ENCODE measurements at places on chromosomes 6 and 20.

GRCh38 chr20:62663145-62664018, 21.1 kb downstream of the SLCO4A1 start:
- no peak for DNase-seq

DNA sequence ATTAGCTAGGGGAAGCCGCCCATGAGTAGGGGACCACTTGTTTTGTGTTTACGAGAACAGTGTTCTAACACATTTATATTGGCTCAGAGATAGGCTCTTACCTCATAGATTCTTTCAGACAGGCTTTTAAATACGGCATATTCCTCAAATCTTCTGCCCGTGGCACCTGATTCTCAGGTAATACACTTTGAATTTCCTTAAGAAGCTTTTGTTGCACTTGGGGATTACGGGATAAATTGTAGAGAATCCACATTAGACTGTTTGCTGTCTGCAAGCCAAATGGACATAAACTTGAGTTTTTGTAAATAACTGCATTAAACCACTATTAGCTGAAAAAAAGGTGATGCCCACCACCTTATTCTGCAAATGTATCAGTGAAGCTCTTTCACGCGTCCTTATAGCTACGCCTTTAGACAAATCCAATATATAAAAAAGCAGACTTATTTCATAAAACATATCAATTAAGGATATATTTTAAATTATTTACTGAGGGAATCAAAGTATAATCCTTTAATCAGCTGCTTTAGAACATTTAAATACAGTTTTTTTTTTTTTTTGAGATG, 14.8 kb downstream of the CYP24A1 start:
- DNase-seq, result no peak

- DNase-seq, result no peak
Observed at GRCh38 chr20:63101781-63102720, 95.3 kb upstream of the BHLHE23 start.

- DNase-seq, result no peak
Observed at GRCh38 chr6:143782481-143782880, 60.7 kb upstream of the LTV1 start.

- DNase-seq, result no peak
Observed at GRCh38 chr6:130364224-130364780, 1.5 kb upstream of the TMEM200A start.

DNA sequence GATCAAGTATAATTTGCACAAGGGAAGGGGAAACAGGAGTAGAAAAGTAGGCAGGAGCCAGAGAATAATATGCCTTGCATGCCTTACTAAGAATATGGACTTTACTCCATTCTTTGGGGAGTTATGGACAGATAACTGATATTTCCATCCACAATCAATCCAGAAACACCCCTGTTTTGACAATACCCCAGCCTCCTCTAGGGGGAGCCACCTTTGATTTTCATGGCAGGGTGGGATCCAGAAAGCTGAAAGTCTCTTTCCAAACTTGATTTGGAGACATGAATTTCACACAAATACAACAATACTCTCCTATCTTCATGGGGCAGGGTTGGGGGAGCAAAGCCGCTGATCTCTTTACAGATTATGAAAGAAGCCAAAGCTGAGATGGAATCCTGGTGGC, 404.1 kb downstream of the FOXA2 start:
- DNase-seq, result no peak

- no peak for DNase-seq
Observed at GRCh38 chr6:159062564-159062945, 17.8 kb upstream of the TAGAP start.

- no peak for DNase-seq
Observed at GRCh38 chr6:15796844-15797243, 134.0 kb upstream of the DTNBP1 start.

- DNase-seq, result no peak
Observed at GRCh38 chr6:37020812-37021211, 15.4 kb downstream of the FGD2 start.

DNA sequence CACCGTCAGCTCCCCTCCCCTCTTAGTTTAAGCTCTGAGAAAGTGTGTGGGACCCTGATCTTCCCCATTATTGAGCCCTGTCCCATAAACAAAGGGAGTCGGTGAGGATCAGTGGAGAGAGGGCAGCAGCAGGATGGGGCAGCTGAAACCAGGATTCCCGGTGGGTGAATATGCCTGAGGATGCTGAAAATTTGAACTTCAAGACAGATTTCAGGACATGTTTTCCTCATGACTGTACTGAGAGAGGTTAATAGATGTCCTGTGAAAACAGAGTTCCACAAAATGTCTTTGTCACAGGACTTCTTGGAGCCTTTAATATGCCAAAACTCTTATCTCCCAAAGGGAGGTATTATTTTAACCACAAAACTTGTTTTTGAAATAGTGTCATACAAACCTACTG, 53.5 kb upstream of the SLC22A16 start:
- no peak for DNase-seq

GRCh38 chr6:70864401-70864800, 92.5 kb downstream of the B3GAT2 start:
- no peak for DNase-seq

DNA sequence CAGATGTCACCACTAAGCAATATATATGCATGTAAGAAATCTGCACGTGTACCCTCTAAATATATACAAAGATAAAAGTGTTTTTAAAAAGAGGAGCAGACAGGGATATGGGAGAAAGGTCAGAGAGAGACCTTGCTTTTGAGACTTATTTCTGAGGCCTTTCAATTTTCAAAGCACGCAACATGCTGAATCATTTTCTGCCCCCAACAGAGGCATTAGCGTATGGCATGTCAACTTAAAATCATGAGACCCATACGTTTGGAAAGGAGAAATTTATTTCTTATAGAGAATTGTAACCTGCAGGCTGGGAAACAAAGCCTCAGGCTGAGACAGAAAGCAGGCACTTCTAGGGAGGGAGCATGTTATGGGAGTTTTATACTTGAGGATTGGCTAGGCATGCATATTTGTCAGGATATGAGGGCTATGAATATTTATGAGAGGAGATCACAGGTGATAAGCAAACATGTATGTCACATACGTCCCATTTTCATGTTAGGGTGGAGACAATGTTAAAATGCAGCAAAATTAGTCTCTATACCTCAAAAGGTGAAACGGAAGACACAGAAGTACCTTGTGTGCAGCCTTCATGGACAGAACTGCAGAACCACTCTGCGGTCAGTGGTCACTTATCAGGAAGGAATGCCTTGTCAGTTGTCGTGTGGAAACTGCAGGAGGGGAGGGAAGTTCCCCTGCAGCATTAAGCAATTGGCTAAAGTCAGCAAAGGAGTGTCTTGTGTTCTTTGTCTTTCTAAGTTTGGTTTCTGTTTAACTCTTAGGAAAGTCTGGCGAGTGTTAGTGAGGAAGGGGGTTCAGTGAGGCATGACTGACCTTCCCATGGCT, 6.3 kb upstream of the GABRR2 start:
- DNase-seq, result no peak

DNA sequence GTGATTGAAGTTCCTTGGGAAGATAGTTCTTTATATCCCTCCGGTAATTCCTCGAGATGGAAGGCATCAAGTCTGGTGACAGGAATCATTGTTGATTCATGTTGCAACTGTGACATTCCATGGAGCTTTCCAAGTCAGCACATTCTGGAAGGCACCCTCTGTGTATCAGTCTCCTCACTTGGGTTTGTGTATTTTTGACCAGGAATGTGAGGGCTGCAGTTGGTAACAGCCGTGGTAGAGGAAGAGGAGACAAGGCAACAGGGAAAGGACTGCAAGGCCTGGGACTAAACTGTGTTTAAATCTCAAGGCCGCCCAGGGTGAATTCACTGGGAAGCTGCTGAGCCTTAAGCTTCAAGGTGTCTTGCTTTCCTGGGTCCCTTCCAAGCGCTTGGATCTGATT, 99.0 kb downstream of the CLIC5 start:
- no peak for DNase-seq

DNA sequence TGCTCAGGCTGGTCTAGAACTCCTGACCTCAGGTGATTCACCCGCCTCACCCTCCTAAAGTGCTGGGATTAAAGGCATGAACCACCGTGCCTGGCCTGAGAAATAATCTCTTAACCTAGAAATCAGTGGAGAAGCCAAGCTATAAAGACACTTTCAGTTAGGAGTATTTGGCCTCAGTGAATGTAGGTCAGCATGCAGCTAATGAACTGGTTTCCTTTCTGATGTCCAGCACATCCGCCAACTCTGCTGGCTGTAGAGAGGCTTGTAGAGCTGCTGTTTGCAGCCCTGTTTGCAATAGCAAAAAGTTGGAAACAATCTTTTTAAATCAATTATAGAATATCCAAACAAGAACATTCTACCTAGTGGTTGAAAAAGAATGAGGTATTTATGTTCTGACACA, 42.4 kb upstream of the ELOVL5 start:
- DNase-seq, result no peak

DNA sequence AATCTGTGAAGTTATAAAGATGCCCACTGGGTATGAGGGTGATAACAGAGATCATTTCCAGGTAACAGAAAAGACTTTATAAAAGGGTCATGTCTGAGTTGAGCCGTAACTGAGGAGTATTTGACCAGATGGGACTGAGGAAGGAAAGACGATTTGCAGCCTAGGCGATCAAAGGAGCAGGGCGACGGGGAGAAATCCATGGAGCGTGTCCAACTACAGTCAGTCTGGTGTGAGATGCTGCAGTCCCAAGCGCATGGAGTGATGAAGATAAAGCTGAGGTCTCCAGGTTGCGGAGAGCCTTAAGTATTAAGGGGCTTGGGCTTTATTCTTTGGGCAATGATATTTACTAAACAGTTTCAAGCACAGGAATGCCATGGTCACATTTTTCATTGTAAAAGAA, 166.7 kb downstream of the PRKN start:
- DNase-seq, result no peak

DNA sequence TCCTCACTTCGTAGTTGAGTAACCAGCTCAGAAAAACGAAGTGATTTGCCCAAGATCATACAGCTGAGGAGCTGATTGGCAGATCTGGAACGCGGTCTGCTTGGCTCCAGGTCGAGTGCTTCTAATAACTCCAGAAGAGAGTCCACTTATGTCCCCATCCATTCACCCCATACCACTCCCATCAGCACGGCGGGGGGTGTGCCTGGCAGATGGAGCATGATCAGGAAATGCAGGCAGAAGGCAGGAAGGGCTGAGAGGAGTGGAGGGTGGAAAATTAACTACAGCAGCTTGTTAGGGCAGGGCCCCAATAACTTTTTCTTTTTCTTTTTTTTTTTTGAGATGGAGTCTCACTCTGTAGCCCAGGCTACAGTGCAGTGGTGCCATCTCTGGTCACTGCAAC, 15.0 kb downstream of the FITM2 start:
- no peak for DNase-seq

GRCh38 chr6:136923116-136923953, 1.2 kb downstream of the SLC35D3 start:
- DNase-seq, result no peak

- no peak for DNase-seq
Observed at GRCh38 chr20:34512266-34512954, 3.8 kb upstream of the DYNLRB1 start.

GRCh38 chr20:58623579-58624473, 27.3 kb upstream of the STX16 start:
- DNase-seq, result peak; percentile 94

- DNase-seq, result no peak
Observed at GRCh38 chr6:25883991-25884390, 9.9 kb upstream of the SLC17A3 start.

DNA sequence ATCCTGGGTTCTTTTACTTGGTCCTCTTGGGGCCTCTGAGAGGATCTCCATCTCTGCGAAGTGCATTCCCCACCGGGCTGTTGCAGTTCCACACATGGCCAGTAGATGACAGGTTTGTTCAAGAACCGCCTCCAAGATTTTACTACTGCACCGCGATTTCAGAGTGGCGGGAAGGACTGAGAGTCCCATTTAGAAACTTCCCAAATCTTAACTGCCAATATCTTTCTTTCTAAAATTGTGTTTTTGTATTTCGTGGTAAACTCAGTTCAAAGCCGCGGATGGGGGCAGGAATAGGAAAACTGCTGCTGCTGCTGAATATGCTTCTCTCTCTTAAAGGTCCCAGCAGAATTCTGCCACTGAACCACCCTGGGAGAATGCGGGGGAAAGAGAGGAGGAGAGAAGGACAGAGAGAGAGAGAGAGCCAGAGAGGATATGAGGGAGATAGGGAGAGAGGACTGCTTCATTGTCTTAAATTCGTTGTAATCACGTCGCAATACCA, 8.6 kb upstream of the BTNL2 start:
- DNase-seq, result peak; percentile 42

- no peak for DNase-seq
Observed at GRCh38 chr20:37238426-37238825, 23.2 kb downstream of the GHRH start.

- no peak for DNase-seq
Observed at GRCh38 chr6:166306378-166307081, 1.7 kb downstream of the PRR18 start.

- no peak for DNase-seq
Observed at GRCh38 chr6:31568537-31568961, 3.5 kb upstream of the LTA start.

- no peak for DNase-seq
Observed at GRCh38 chr6:38696345-38696744, 6.6 kb downstream of the GLO1 start.

GRCh38 chr6:80544555-80544954, 438.1 kb downstream of the BCKDHB start:
- DNase-seq, result no peak

Measured in astrocyte of the cerebellum (primary cell).